T-helper 2 cell treated with Interferon-gamma antibody and Interleukin-4, amounts not matched to agents 5 μg/mL and 100 μg/mL, for 36 hours (primary cell): ENCODE measurements at places on chromosomes 2 and 18.

DNA sequence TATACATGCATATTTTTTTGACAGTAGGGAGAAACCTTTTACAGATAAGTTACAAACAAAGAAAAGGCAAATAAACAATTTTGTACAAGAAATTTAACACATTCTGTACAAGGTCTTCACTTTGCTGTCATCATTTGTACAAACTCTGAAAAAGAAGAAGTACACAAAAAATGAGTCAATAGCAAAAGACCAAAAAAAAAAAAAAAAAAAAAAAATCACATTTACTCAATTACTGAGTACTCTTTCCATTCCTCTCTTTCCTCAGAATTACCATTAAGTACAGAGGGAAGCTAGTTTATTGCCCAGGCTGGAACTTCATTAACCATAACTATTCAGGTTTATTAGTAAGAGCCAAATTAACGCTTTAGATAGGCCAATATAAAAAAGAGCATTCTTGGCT is 5.6 kb upstream of the STPG4 start:
- no peak for DNase-seq

DNA sequence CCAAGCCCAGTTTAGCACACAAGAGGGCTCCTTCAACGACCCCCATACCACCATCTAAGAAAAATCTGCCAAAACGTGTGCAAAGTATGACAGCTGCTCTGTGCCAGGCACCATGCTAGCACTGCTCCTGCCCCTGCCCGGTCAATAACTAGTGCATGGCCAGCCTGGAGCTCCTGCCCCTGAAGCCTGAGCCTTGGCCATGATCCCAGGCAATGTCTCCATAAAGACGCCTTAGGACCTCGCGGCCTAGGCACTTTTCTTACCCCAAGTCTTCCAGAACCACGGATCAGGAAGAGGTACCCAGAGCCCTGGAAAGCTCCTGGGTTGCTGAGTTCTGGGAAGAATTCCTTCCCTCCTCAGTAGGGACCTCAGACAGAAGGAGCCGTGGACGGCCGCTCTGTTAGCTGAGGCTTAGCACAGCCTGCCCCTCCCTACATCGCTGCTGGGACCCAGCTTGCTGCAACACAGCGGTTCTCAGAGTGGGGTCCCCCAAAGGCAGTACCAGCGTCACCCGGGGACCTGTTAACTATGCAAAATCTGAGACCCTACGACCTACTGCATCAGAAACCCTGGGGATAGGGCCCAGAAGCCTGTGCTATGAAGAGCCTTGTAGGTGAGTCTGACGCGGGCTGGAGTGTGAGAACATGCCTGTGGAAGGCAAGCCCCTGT is 117.8 kb upstream of the TWIST2 start:
- DNase-seq, result no peak

DNA sequence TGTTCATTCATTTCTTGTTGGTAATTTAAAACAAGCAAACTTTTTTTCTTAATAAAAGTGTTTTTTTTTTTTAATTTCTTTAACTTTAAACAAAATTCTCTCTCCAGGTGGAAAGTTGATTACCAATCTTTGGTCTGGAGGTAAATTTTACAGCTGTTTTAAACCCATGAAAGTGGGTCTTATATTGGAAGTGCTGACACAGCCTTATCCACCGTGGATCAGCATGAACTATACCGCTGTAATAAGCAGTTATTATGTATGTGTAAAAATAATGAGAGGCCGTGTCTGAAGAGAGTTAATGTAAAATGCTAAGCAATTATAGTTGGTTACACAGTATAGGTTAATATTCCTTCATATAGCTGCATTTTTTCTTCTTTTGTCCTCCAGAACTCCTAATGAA is 378.1 kb upstream of the ATP5MC3 start:
- no peak for DNase-seq

DNA sequence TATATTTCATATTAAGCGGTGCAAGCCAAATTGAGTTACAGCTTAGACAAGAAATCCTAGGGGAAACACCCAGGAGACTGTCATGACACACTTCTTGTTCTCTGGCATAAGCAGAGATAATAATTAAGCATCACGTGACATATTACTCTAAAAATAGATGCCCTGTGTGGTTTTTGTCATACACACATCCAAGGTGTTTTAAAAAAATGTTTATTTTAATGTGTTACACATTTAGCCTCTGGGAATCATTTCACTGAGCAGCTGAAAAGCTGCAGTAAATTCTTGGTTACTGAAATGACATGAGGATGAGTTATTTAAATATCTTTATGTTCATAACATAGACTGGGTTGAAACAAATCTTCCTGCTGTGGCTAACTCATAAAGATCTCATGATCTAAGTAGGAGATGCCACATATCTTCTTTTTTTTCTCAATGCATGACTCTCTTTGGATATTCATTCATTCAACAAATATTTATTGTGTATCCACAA is 38.0 kb upstream of the ERMN start:
- DNase-seq, result no peak

DNA sequence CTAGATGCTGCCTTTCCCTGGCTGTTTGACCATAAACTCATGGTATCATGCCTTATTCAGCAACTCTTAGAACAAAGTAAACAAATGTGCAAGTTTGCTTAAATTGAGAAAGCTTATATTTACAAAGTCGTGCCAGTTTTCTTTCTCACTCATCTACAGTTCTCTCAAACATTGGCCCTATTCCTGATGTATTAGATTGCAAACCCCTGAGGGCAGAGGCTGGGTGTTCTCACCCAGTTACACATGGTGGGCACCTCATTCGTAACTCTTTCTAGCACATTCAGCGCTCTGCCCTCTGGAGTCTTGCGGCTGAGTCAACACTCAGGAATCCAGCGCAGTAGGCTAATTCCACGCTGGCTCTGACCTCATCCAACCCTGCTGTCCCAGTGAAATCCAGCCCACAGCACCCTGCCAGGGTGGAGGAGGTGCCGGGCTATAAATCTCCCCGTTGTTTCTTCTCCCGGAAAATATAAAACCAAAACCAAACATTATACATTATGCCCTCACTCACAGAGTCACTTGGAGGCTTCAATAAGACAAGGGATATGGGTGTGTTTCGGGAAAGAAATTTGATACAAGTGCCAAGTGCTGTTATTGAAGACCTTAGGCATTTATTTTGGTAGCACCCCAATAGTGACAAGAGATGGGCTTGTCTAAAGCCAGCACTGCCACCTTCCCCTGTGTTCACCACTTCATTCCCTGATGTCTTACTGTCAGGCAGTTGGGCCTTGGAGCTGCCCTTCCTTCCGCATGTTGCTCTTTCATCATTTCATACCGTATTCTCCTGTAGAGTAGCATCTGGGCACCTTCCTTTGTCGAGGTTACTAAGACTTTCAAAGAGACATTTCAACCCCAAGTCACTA is 287.4 kb downstream of the PRKCE start:
- no peak for DNase-seq

DNA sequence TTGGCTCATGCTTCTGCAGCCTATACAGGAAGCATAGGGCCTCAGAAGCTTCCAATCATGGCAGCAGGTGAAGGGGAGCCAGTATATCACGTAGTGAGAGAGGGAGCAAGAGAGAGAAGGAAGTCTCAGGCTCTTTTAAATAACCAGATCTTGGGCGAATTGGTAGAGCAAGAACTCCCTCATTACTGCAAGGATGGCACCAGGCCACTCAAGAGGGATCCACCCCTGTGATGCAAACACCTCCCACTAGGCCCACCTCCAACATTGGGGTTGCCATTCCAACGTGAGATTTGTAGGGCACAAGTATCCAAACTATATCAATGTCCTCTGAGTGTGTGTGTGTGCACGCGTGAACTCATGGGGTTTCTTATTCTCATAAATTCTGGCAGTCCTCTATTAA is 37.6 kb upstream of the RMP24 start:
- no peak for DNase-seq
